Foreskin keratinocyte (primary cell): ENCODE measurements at places on chromosomes 4 and X.

DNA sequence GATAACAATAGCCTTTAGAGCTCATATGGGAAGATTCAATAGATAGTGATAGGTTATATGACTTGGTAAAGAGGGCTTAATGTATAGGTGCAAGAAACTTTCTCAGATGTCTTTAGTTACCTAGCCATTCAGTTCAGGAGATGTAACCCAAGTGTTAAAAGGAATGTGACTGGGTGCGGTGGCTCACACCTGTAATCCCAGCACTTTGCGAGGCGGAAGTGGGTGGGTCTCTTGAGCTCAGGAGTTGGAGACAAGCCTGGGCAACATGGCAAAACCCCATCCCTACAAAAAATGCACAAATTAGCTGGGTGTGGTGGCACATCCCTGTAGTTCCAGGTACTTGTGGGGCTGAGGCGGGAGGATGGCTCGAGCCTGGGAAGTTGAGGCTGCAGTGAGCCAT lies 7.9 kb downstream of the TET2 start:
- peak; percentile 80 for DNase-seq

GRCh38 chr4:140829825-140830224 lies 73.6 kb upstream of the TBC1D9 start:
- DNase-seq, result no peak

GRCh38 chrX:119809185-119809666 lies 17.8 kb upstream of the RPL39 start:
- no peak for DNase-seq

GRCh38 chr4:140088323-140088967 lies 65.5 kb downstream of the MAML3 start:
- DNase-seq, result no peak

- DNase-seq, result no peak
Measured at GRCh38 chr4:138707746-138708677, 307.6 kb upstream of the NOCT start.

DNA sequence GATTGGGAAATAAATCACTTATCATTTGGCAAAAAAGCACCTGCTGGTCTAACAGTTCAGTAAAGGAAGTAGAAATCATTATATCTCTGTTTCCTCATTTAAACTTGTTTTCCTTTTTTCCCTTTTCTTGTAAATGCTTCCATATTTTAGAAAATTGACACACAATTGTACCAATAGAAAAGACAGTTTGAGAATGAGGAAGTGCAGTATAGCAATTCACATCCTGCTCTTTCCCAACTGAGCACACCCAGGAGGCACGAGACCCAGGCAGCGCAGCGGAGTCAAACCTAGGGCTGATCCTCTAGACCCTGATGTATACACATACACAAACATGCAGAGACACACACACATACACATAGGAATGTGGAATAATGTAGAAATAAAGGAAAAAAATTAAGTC lies 74.8 kb upstream of the PACRGL start:
- peak; percentile 17 for DNase-seq

- no peak for DNase-seq
Measured at GRCh38 chr4:168398589-168398988, 80.0 kb upstream of the DDX60 start.

DNA sequence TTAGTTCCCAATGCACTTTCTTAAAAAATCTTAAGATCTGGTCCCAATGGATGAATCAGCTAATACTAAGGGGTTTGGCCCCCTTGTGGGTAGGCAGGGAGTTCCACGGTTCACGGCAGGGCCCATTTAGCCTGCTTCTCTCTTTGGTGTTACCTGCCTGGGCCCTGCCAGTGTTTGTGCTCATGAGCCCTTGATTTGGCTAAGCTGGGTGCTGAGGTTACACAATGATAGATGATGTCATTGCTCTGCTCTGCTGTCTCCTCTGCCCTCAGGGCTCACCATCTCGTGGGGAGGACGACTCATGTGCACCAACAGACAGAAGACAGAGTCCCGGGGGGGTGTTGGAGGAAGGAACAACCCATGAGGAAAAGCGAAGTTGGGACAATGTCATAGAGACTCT lies 24.4 kb downstream of the RTL5 start:
- DNase-seq, result peak; percentile 37

DNA sequence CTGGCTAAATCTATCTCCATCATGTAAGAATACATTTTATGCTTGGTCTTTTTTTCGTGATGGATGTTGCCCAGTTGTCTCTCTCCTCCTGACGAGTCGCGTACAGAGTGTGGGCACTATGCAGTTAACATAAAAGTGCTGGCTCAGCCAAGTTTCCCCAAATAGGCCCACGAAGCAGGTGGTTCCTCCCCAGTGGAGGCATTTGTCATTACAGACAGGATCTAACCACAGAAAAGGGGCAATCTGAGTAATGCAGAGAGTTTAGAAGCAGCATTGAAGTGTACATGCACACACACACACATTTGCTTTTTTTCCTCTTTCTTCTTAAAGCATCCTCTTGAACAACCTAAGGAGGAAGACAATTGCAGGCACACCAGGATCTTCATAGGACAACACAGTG lies 188.7 kb upstream of the VCX start:
- DNase-seq, result no peak

- no peak for DNase-seq
Measured at GRCh38 chrX:71222929-71223328, at the start of gene GJB1. GJB1 (plus strand) TSS chrX:71223224; CDS start chrX:71223708, 484 bp downstream.

DNA sequence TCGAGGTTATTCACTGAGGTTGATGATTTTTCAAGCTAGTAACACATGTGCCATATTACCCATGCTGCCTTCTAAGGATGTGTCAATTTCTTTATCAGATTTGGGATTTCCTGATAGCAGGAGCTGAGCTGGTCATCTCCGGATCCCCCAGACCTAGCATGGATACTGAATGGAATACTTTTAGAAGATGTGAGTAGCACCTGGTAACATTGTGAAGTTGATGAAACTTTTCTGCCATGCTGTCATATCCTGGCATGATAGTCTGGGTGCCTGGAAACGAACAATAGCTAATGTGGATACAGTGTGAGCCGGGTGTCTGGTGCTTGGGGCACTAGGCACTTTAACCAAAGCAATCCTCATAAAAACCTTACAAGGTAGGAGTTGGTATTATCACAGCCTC lies 11.0 kb upstream of the CYTL1 start:
- no peak for DNase-seq

DNA sequence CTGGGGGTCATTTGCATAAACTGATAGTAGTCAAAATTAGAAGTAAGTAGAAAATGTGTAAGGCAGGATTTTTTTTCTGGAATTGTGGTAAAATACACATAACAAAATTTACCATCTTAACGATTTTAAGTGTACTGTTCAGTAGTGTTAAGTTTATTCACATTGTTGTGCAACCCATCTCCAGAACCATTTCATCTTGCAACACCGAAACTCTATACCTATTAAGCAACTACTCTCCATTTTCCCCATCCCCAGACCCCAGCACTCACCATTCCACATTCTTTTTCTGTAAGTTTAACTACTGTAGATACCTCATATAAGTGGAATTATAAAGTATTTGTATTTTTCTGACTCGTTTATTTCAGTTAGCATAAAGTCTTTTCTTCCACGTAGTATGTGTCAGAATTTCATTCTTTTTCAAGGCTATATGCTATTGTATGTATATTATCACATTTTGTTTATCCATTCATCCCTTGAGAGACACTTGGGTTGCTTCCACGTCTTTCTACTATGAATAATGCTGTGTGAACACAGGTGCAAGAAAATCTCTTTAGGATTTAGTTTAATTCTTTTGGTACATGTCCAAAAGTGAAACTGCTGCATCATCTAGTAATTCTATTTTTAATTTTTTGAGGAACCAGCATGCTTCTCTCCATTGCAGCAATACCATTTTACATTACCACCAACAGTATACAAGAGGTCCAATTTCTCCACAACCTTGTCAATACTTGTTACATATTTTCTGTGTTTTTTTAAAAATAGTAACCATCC lies 39.1 kb upstream of the NSUN7 start:
- no peak for DNase-seq

GRCh38 chrX:103197721-103198306 lies 17.1 kb upstream of the BEX4 start:
- peak; percentile 14 for DNase-seq

- no peak for DNase-seq
Measured at GRCh38 chr4:138632856-138633579, 382.6 kb upstream of the NOCT start.

DNA sequence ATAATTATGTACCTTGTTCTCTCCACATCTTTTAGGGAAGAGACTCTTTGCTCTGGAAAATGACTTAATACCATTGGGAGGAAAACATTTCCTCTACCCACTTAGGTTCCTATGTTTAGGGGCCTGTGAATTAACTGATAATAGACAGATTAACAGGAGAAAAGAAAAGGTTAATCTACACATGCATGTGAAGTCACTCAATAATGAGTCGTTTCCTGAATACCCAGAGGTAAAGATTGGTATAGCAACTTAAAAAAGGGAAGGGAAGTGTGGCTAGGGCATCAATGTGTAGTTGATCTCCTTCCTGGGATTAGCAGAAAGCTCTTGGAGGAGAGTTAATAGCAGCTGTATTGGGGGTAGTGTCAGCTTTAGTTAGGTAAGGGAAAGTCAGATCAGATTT lies 419.5 kb upstream of the ATOH1 start:
- no peak for DNase-seq

DNA sequence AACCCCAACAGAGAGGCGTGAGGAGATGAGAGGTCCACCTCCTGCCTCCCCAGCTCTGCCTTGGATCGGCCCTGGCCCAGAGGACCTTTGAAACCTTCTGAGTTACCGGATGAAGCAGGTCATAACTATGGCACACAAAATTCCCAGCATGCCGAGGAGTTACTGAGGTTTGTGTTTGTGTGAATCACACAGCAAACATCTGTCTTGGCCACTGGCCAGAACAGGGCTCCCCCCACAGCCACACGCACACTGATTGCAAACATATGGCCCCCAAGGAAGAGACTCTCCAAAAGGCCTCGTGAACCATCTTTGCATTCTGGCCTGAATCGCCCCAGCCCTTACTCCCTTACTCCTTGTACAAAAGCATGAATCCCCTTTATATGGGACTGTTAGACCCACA lies 18.9 kb downstream of the RPS4X start:
- no peak for DNase-seq

GRCh38 chrX:14351611-14352303 lies 177.6 kb upstream of the GLRA2 start:
- DNase-seq, result no peak

DNA sequence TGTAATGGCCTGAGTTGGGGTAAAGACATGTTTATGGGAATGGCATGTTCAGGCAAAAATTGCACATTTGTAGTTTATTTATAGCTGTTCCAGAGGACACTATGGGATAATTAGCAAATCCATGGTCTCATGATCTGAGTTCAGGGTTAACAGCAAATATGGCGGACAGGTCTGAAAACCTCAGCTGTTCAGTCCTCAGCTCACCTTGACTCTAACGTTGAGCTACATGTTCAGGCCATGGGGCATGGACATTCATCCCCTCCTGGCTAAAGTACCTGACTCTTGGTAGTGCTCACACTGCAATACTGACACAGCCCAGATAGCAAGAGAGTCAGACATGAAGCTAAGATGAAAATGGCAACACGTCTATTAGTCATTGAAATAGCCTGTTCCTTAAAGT lies 161.6 kb upstream of the GPC4 start:
- no peak for DNase-seq

GRCh38 chr4:18314731-18315130 lies 293.2 kb upstream of the LCORL start:
- DNase-seq, result no peak

- DNase-seq, result no peak
Measured at GRCh38 chr4:15021311-15021710, 19.0 kb downstream of the CPEB2 start.

DNA sequence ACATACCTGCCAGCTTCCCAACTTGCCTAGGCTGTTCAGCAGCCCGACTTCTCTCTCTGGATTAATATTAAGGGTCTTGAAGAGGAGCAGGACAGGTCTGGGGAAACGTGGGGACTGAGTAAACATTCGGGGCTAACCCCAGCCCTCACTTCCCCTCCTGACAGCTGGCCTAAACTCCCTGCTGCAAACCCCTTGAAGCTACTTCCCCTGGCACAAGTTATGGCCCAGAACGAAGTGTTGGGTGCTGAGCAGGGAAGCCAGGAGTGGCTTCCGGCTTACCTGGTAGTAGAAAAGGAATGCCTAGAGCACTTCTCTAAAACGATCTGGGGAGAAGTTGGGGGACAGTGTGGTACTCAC lies 200.0 kb downstream of the BCOR start:
- DNase-seq, result no peak

DNA sequence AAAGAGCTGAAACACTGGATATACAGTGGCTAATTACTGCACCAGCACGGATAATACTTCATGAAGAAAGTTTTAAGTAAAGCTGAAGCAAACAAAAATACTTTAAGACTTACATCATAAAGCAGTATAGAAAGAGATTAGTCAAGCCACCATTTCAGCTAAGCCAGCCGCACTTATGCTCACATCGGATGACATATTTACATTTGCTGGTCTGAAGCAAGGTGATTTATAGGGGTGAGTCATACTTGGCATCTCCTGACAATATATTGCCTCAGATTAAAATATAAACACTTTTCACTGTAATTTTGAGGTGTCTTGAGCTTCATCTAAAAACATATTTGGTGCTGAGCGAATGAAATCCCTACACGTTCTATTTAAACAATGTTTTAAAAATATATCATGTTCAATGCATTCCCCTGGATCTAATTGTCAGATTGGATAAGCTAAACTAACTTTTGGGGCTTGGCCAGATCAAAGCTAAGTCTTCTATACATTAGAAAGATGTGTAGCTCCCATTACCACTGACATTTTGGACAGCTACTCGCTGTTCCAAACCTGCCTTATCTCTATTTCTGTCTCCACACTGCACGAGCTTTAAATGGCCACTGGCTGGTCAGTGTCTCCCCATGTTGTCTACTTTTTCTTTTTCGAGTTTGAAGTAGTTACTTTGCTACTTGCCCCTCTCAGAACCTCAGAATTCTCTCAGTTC lies 103.2 kb downstream of the VCX2 start:
- peak; percentile 78 for DNase-seq

DNA sequence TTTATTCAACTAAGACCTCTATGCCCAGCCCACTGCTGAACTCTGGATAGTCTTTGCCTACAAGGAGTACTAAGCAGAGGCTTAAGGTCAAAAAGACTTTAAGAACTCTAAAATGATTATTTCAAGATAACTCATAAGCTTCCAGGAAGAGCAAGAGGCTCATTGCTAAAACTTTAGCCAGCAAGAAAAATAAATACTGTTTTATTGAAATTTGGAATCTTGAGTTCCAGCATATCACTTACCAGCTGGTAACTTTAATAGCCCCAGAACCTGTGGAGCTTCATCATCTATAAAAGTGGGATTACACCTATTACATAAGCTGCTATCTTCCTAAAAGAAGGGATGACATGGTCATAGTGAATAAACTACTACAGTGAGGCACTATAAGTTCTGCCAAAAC lies 47.0 kb downstream of the SEC24D start:
- DNase-seq, result no peak

DNA sequence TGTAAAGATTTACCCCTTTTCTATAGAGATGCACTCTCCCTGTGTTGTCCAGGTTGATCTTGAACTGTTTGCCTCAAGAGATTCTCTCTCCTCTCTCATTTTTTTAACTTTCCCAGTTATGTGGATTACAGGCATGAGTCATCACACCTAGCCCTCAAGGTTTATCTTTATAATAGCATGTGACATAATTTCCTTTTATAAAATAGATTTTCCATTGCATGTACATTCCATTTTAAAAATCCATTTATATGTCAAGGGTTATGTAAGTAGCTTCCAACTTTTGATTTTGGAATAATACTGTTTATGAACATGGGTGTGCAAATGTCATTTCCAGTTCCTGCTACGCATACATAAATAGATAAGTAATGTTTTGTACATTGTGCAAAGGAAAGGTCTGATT lies 20.6 kb downstream of the ZNF721 start:
- DNase-seq, result peak; percentile 64
